ENCODE measurements at places on chromosomes 11 and 22.

- DNase-seq = no peak
Observed at GRCh38 chr11:99571094-99571493, 550.3 kb downstream of the CNTN5 start.

GRCh38 chr11:27806122-27806521 lies 105.9 kb upstream of the BDNF start:
- DNase-seq = no peak

DNA sequence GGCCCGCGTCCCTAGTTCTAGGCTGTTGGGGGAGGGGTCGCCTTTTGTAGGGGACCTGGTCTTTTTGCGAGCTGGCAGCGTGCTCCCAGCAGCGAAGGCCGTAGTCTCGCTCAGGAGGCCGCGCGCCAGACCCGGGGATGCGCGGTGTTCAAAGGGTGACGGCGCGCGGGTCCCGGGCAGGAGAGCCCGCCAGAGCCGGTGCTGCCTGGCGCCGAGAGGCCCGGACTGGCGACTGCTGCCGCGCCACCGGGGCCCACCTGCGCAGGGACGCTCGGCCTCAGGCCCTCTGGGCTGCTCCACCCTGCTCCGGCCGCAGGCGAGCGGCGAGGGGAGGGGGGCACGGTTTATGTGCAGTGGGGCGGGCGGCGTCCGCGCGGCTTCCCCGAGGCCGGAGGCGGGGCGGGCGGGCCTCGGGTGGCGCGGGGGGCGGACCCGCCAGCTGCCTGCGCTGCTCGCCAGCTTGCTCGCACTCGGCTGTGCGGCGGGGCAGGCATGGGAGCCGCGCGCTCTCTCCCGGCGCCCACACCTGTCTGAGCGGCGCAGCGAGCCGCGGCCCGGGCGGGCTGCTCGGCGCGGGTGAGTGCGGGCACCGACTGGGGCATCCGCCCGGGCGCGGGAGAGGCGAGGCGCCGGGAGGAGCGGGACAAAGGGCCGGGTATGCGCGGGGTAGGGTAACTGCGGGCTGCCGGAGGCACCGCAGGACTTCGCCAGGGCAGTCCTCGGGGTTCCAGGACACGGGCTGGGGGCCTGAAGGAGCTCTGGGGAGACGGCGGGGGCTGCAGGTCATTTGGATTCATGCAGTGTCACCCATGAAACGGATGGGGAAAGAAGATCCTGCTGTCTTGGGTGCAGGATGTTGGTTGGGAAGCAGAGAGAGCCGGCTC lies at the start of gene PRSS23:
PRSS23 (plus strand) TSS at position 467 of the 884 bp plus-strand sequence. CDS start 7,102 bp downstream, outside the sequence.
- DNase-seq = no peak

DNA sequence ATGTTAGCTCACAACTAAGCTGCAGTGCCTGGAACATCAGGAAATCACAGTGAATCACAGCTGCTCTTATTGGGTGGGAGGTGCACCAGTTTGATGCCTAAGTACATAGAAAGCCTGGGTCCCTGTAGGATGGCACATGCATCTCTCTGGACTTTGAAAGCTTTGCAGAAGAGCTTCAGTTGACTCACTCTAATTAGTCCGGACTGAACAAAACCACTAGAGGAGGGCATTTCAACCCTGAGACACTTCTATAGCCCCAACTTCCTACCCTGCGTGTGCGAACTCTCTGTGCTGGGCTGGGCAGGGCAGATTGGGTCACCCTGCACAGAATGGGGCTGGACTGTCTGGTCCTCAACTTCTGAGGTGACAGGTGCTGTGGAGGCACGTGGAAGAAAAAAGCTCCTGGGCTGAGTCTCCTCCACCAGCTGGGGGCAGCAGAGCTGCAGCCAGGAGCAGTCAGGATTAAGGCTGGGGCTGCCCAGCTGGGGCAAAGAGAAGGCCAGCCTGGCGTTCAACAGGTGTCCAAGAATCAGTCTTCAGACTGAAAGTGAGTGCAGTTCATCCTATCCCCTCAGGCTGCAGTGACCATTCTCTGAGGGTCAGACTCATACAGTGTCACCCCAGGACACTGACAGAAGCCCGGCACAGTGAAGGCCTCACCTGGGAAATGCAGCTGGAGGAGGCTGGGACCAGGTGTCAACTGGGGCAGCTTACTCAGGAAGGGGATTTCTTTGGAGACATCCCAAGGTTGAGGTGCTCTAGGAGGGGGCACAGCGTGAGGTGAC lies 22.1 kb downstream of the GGTLC2 start:
- DNase-seq = peak; percentile 29

- no peak for DNase-seq
Observed at GRCh38 chr11:115653926-115654325, 149.7 kb upstream of the CADM1 start.

- DNase-seq = no peak
Observed at GRCh38 chr11:18490736-18491485, 35.3 kb downstream of the LDHAL6A start.

DNA sequence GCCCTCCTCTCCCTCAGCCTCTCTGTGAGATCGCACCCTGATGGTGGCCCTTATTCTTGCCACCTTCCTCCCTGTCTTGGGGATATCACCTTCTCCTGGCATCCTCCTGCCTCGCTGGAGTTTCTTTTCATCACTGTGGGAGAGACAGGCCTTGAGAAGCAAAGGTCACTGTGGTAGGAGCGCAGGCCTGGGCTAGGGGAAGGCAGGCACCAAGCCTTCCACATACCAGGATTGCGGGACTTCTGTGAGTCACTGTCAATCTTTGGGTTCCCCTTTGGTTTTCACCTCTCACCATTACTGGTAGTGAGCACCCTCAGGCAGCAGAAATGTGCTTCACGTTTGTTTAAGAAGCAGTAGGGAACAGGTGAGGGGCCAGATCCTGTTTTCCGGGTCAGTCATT lies 31.2 kb upstream of the B3GAT1 start:
- DNase-seq = no peak

GRCh38 chr11:22165087-22165486 lies 27.8 kb upstream of the ANO5 start:
- no peak for DNase-seq

GRCh38 chr11:134270250-134270714 lies 5.9 kb upstream of the GLB1L3 start:
- peak; percentile 78 for DNase-seq

DNA sequence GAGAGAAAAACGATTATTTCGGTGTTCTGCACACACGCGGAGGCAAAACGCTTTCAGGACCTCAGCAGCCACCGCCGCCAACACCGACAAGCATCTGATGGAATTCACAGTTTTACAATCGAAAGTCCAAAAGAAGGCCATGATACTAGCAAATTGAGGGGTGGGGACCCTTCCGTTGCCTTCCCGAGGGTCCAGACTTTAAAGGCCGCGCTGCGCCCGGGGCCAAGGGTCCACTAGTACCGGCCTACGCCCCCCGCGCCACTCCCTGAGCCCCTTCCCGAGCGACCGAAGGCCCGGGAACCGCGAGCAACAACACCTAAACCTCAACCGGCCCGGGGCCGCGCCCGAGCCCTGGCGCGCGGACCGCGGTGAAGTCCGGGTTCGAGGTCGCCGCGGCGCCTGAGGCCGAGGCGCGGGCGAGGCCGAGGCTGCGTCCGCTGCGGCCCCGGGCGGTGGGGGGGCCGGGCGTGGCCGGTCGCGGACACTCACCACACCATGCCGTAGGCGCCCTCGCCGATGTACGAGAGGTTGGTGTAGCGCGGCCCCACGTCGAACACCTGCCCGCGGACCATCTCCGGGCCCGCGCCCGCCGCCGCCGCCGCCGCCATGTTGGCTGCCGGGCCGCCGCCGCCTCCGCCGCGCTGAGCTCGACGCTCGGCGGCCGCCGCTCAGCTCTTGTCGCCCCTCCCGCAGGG lies 465 bp downstream of the MAPK1 start:
- no peak for DNase-seq

DNA sequence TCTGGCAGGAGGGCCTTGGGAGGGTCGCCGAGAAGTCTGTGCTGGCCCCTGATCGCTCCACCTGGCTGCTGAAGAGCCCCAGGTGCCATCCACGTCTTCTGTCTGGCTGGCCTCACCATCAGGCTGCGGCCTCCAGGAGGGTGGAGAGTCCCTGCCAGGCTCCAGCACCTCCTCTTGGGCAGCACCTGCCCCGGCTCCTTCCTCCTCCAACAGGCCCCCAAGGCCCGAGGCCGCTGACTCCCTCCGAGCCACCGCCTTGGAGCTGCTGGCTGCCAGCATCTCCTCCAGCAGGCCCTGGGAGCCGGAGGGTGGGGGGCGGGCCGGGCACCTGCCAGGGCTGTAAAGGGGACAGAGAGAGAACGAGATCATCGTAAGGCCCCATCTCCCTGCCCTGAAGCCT lies 22.3 kb downstream of the TNKS1BP1 start:
- no peak for DNase-seq

DNA sequence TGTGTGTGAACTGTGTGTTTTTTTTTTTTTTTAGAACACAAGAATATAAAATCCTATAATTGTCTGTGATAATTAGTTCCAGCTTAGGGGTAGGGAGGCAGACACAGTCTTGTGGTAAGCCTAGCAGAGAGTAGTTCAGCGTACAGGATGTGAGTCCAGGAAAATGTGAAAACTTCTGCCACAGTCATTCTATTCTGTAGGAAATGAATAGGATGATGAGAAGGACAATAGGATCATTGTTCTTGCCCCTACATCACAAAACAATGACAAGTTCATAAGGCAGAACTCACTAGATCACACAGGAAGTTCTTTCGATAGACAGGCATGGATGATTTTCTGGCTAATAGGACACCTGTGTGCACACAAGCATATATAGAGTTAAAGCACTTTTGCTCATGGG lies 132.2 kb downstream of the NAV2 start:
- no peak for DNase-seq

- DNase-seq = no peak
Observed at GRCh38 chr11:1340111-1340510, 30.7 kb upstream of the TOLLIP start.

- no peak for DNase-seq
Observed at GRCh38 chr11:43688394-43688793, 7.9 kb downstream of the HSD17B12 start.

- no peak for DNase-seq
Observed at GRCh38 chr22:36232715-36233401, 6.5 kb downstream of the APOL2 start.

DNA sequence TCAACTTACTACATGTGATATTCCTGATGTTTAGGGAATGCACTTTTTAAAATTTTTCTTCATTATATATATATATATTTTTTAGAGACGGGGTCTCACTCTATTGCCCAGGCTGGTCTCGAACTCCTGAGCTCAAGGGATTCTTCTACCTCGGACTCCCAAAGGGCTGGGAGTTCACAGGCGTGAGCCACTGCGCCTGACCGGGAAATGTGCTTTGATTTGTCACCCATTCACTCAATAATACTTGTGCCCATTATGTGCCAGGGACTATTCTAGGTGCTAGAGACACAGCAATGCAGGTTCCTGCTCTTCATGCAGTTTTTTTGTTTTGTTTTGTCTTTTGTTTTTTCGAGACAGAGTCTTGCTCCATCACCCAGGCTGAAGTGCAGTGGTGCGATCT lies 56.1 kb upstream of the INCENP start:
- no peak for DNase-seq

DNA sequence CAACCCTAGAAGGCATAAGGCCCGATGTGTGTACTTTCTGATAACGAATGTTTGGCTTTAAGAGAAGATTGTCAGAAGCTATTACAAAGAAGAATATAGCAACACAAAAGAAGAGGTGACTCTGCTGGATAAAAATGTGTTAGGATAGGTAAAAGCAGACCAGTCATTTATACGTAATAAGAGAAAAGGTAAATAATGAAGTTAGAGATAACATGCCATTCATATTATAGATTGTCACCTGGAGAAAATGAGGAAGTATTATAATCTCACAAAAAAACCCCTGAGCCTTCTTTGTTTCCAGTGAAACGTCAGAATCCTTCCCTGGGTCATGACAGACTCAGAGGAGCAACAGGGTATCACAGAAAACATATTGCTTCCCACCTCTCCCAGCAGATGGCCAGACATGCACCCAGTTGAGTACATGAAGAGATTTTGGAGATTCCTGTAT lies 36.1 kb downstream of the PPFIA1 start:
- no peak for DNase-seq

- no peak for DNase-seq
Observed at GRCh38 chr22:20268279-20269012, at the start of gene RTN4R. RTN4R (minus strand) TSS chr22:20268318; CDS start chr22:20268092, 226 bp downstream.

DNA sequence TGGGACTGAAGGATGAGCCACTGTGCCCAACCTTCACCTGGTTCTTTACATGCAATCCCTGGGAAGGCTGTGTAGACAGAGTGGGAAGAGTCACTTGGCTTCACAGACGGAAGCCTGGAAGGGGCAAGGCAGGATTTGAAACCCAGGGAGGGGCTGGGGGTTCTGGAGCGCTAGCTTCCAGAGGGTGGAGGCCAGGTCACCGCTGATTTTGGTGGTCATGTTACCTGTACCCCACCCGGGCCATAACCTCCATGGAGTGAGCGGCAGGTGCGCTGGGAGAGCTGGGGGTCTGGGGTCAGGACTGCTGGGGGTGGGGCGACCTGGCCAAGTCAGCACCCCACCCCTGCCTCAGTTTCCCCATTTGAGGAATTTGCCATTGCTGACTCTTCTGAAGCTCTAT lies 38.3 kb downstream of the PDGFB start:
- no peak for DNase-seq

DNA sequence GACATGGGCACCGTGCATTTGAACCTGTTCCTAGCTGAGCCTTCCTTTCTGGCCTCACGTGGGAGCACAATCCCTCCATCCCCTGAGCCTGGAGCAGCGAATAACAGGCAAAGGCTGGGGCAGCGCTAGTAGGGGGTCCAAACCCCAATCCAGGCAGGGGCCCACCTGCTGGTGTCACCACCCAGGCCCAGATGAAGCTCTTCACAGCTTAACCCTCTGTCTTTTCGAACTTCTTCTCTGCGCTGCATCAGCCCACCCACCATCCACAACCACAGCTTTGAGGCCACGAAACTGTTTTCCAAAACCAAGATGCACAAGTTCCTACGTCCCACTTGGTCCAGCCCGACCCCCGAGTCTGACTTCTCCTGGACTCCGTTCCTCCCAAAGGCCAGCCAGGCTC lies 11.5 kb downstream of the KCNC1 start:
- DNase-seq = no peak
